ENCODE measurements at places on chromosomes 3 and 15. TPM values are rescaled to one million over a fixed set of nuclear protein-coding genes. Genes with fewer than 3 reads are reported as not detected.

The RCCD1 gene
- total RNA-seq = 11.0 TPM

The LYZL4 gene
- total RNA-seq = not detected

The ROPN1 gene
- total RNA-seq = not detected

The RAD51 gene
- not detected for total RNA-seq

The CD80 gene
- 1.1 TPM for total RNA-seq

The GASK1A gene
- total RNA-seq = 9.1 TPM

The ETV5 gene
- total RNA-seq = 17.9 TPM

The DNAH12 gene
- 0.27 TPM for total RNA-seq

The TLR9 gene
- not detected for total RNA-seq

The RAB5A gene
- total RNA-seq = 109 TPM

The ADAMTS9 gene
- total RNA-seq = 44.2 TPM

The BCL2A1 gene
- 2.0 TPM for total RNA-seq

The IQCF5 gene
- not detected for total RNA-seq

The CMTM6 gene
- total RNA-seq = 63.8 TPM

The HLTF gene
- 53.1 TPM for total RNA-seq

The SPATA12 gene
- not detected for total RNA-seq

The SLC28A1 gene
- not detected for total RNA-seq

The CPEB1 gene
- 4.9 TPM for total RNA-seq

The CAMK1 gene
- 35.9 TPM for total RNA-seq

The SPINK8 gene
- not detected for total RNA-seq

The LAMB2 gene
- total RNA-seq = 573 TPM

The SNX1 gene
- 184 TPM for total RNA-seq

The TGM4 gene
- 0.13 TPM for total RNA-seq

The PLA2G4D gene
- not detected for total RNA-seq

The LMAN1L gene
- total RNA-seq = not detected

The LRRC58 gene
- total RNA-seq = 40.3 TPM

The ASB14 gene
- total RNA-seq = not detected

The CIB2 gene
- total RNA-seq = 4.8 TPM

The MNS1 gene
- total RNA-seq = 1.5 TPM

The SLC38A3 gene
- total RNA-seq = 3.1 TPM

The MYRIP gene
- total RNA-seq = 1.6 TPM

The TERC gene
- 157 TPM for total RNA-seq

The HDAC11 gene
- total RNA-seq = 47.5 TPM

The SNX22 gene
- total RNA-seq = 132 TPM

The RPS17 gene
- 1,180 TPM for total RNA-seq

The FOXL2NB gene
- not detected for total RNA-seq

The IQSEC1 gene
- 39.2 TPM for total RNA-seq

The CA12 gene
- 3.9 TPM for total RNA-seq

The CKMT1B gene
- 41.2 TPM for total RNA-seq

The PIF1 gene
- 0.33 TPM for total RNA-seq

The BCL6 gene
- total RNA-seq = 82.4 TPM

The PIERCE2 gene
- 3.4 TPM for total RNA-seq

The EPHA6 gene
- total RNA-seq = 2.1 TPM

The HEG1 gene
- total RNA-seq = 154 TPM

The HIGD2B gene
- not detected for total RNA-seq

The SEMA6D gene
- 9.3 TPM for total RNA-seq

All from thyroid gland (tissue), 4 donors.